EL (cell line): ENCODE measurements at places on chromosomes 13 and 19.
A peak's percentile ranks its signal among the peaks of the same experiment; 100 is the strongest.

DNA sequence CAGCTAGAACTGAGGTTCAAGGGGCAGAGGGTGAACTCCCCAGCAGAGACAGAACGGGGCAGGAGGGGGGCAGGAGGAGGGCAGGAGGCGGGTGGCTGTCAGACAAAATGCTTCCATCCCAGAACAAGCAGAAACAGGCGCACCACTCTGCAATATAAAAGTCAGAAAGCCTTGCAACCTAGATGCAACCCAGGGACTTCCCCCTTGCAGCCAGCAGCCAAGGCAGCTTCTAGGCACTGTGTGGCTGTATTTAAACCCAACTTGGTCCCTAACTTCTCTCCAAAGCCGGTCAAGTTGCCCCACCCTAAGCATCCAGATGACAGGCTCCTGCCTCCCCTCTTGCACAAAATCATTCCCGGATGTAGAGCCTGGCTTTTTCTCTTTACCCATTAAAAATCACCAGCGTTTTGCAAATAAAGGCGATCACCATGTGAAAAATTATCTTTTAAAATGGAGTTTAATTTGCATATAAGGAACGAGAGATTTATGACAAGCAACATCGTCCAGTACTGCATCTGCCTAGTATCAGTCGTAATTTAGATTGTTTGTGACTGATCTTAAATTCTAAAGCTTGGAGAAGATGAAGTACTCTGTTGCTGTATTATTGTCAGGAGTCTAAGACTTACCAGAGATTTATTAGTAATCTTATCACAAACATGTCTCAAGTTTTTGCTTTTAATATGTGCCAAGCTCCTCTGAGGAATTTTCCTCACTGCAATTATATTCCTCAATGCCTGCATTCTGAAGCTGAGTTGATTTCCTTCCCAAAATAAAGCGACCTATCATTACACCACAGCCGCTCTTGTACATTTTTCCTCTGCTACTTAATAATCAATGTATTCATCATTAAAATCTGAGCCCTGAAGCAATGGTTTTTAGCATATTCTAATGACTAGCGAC lies 307.1 kb upstream of the ZNF507 start:
- no peak for DNase-seq

DNA sequence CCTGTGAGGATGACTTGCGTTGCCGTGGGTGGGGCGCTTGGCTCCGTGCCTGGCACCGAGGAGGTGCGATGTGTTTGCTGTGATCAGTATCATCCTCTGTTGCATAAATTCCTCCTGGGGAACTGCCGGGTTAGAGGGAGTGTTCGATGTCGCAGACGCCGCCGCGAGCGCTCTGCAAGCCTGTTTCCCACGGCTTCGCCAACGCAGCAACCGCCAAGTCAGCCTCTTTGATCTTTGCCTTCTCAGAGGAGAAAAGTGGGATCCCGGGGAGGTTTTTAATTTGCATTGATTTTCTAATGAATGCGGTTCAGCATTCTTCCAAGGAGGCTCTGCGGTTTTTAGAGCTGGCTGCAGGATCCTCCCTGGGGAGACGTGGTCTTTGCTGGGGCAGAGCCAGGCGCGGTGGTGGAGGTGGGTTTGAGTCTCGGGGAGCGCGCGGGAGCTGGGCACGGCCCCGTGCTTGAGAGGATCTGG lies 7.6 kb downstream of the GPR32 start:
- DNase-seq, result no peak

DNA sequence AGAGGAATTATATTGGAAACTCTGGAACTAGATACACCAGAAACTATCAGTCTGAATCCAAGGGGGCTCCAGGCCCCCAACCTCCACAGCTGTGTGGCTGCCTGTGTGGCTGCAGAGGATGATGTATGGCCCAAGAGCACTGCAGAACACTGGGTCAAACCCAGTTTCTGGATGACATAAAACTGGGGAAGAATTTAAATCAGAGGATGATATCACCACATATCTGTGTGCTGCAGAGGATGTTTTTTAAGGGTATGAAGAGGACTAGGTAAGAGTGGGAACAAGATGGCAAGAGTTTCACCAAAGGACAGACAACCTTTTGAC lies 226.4 kb downstream of the SUCLA2 start:
- no peak for DNase-seq

DNA sequence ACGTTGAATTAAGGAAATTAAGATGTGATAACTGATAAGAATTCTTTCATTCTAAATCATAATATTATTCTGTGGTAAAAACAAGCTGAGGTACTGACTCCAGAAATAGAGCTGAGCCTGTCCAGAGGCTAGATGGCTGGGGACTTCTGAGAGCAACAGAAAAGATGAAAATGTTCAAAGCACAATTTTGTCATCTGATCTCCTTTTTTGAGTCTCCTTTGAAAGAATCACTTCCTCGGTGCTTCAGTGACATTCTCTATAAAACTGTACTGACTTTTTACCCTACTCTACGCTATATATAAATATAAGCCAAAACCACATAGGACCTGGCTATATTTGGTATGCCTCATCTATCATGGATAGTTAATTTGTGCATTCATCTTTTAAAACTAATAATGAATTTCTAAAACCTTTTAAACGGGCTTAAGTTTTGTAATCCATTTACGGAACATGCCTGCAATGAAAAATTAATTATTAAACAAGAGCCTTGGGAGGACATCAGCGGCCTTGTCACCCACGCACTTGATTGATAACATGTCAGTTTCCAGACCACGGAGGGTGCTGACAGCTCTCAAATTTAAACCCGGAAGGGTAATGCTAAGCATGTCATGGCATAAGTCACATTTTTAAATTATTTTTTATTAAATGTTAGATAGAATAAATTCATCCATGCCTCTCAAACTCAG lies 235.5 kb downstream of the PCDH9 start:
- no peak for DNase-seq

DNA sequence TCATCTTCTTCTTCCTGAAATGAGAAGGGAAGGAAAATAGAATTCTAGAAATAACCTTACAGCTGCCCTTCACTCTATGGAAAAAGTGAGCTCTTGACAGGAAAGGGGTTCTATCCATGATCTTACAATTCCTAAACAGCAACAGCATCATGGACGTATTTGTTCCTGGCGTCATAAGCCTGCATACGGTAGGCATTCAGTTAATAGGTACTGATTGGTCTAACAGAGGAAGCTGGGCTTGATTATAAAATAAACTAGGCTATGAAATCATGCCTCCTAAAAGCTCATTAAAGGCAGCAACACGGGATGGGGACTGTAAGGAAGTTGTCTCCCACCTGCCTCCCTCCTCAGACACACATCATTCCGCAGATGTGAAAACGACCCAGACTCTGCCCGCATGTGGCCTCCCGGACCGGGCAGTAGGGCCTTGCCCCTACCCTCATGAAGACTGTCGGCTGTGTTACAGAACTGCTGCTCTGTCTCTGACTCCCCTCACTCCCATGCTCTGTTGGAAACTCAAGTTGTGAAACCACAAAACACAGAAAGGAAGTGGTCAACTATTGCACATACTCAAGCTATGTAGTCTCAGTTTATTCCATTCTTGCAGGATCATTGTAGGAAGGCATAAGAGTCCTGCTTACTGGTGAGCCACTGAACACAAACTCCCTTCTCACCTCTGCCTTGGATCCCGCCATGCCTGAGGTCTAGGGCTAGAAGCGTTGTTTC lies 129.8 kb downstream of the DLEU7 start:
- peak; percentile 76 for DNase-seq

DNA sequence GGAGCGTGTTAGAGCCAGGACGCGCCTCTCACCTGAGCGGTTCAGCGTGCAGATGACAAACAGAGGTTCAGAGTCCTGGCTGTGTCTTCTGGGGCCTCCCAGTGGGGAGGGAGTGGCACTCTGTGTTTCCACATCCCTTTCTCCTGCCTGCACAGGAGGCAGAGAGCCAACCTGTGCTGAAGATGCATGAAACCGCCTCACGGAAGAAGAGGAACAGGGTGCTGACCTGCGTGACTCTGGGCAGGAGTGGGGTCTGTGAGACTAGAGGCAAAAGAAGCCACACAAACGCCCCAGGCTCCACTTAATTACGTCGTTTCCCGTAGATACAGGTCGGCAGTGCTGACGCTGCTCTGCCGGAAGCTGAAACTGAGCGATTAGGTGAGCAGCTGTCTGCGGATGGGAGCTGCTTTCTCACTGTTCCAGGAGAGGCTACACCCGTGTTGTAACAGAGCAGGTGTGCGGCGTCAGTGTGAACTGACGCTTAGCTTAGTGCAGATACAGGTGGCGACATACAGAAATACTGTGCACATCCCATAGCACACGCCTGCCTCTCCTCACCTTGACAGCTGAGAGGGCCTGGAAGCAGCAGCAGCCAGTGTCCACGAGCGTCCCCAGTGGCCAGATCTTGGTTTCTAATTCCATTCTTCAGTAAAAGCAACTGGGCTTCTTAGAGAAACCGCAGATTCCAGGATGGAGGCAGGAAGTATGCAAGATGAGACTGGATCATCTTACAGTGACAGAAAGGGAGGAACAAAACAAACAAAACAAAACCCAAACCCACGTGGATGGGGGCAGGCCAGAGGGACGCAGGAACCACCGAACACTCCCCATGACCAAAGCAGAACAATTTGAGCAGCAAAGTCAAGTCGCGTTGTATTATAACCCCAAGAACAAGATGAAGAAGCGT lies 37.7 kb upstream of the MCF2L start:
- peak; percentile 71 for DNase-seq

DNA sequence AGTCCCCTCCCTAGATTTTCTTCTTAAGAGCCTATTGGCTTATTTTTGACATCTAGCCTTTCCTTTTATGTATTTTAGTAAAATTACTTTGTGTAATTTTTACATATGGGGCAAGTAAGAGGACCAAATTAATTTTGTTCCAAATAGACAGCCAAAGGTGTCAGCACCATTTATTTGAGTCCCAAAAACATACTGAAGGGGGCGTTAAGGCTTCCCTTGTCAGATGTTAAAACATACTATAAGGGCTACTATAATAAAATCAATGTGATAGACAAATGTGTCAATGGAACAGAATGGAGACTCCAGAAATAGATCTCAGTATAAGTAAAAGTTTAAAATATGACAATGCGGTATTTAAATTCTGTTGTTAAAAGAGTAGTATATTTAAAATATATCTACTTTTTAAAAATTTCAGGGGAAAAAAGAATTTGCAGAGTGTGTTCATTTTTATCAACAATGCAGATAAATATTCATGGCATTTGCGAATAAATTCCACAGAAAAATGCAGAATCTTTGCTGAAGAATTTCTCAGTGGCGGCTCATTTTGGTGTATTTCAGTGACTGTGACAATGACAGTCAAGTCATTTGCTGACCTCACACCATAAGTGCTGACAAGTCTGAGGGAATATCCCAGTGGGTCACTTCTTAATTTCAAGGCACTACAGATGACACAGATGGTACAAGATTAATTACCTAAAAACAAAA lies 133.7 kb downstream of the MTUS2 start:
- DNase-seq, result no peak

DNA sequence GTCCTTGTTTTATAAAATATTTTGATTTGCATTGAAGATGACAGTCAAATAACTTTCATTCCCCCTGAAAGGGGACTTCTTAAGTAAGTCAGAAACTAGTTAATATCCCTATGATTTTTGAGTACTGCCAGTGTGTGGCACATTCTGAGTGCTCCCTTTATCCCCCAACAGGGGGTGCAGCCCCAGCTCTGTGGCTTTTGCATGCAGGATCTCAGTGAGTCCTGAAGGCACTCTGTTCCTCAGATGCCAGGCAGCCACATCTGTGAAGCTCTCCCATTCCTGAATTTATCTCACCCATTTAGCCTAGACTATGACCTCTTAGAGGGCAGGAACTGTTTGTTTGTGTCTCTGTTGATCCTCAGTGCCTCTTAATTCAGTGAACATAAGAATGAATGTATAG lies 123.1 kb downstream of the CDK8 start:
- peak; percentile 36 for DNase-seq

DNA sequence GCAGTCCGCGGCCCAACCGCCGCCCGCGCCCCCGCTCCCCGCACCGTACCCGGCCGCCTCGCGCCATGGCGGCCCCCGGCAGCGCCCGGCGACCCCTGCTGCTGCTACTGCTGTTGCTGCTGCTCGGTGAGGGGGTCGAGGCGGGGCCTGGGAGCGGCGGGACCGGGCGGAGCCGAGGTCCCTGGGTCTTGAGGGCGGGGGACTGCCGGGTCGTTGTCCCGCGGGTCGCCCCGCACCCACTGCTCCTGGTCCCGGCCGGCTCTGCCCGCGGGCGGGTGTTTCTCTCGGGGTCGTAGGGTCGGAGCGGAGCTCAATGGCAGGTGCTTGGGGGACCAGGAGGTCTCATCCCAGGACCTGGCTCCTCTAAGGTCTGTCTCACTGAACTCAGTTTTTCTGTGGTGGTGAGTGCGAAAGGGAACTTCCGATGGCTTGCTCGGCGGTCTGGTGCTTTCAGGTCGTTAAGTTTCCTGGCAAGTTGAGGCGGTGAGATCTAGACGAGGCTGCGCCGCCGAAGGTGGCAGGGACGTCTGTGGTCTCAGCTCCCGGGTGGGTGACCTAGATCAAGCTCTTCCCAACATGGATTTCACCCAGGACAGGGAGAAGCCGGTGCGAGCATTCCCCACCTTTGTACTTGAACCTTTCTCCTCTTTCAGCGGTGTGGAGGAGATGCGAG lies 467 bp downstream of the LAMP1 start:
- DNase-seq, result peak; percentile 24

DNA sequence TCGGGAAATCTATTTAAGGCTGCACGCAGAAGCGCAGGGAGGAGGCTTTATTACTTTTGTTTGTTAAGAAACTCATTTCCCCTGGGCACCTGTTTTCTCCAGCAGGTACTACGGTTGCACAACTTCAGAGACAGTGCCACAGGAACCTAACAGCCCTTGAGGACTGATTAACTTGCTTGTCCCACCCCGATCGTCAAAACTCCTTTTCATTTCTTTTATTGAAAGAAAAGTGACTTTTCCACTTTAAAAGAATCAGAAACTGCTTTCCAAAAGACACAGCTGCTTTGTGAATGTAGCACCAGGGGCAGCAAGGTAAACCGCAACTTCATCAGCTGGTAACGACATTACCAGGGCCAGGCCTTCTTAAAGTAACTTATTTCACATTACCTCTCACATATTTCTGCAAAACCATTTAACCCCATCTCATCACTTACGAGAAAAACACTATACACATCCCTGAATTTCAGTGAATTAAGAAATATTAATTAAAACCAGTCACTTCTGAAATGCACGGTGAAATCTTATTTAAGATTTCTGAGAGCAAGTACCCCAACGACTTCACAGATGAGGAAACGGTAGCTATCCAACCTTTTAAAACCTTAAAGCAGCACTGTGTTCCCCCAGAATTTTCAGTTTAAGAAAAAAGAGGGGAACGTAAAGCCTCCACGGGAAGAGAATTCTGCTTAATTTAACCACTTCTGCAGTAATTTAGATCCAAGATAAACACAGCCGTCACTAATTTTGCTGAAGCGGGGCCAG lies 1.4 kb downstream of the ANKRD10 start:
- no peak for DNase-seq

GRCh38 chr19:48689449-48689848 lies 6.3 kb upstream of the FUT2 start:
- DNase-seq, result no peak
